ENCODE measurements at places on chromosomes 11 and 22.

DNA sequence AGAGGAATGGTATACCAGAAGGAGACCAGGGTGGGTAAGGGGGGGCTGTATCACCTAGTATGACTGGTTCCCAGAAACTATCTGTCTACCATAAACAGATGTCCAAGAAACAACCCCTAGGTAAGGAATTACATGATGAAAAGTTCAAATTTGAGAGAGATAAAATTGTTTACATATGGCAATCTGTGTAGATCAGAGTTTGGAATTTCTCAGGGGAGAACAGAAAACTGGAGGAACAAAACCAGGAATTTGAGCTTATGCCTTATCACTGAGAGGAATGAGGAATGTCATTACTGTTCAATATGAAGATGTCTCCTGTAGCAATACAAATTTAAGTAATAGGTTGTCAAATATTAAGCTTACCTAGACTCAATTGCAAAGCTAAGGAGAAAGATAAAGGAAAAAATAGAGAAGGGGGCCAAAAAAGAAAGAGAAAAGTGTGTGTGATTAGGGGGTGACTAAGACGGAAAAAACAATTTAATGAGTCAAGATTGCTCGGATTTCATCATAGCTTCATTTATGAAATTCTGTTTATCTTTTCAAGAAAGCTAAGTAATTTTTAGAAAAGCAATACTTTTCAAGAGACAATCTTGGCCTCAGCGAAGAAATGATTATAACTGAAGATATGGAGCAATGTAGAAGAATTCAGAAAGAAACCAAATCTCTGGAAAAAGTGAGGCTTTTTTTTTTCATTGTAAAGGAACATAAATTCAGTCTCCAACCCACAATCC lies 117.8 kb downstream of the APOL5 start:
- peak; percentile 78 for DNase-seq

DNA sequence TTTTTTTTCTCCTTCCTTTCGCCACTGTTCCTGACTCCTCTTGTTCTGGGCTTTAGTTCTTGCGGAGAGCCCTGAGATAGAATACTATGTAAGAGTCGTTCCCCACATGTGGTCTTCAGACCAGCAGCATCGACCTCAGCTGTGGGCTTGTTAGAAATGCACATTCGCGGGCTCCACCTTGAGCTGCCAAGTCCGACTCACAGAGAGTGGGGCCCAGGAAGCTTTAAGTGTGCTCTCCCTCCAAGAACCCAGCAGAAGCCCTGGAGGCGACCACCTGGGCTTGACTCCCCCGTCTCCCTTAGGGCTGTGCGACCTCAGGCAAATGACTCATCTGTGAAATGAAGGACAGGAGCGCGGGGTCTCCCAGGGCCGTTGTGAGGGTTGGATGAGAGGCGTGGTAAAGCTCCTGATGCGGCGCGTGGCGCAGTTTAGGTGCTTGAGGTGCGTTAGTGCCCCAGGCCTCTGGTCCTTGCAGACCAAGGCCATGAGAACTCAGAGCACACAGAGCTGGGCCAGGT lies 18.8 kb downstream of the SAMM50 start:
- no peak for DNase-seq

DNA sequence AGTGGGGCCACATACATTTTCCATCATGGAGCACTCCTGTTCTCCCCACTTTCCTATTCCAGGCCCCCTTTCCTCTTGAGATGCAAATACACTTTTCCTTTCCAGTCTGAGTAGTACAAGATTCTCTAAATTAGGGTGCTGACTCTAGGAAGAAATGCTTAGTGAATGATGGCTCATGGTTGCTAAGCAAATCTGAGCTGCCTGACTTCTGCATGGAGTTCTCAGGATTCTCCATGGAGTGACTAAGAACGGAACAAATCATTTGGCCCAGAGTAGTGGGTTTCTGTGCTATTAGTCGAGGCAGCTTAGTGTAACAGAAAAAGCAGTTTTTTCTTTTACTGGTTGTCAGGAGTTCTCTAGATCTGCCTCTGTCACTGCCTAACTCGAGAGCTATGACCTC lies 65.4 kb upstream of the NTM start:
- no peak for DNase-seq

DNA sequence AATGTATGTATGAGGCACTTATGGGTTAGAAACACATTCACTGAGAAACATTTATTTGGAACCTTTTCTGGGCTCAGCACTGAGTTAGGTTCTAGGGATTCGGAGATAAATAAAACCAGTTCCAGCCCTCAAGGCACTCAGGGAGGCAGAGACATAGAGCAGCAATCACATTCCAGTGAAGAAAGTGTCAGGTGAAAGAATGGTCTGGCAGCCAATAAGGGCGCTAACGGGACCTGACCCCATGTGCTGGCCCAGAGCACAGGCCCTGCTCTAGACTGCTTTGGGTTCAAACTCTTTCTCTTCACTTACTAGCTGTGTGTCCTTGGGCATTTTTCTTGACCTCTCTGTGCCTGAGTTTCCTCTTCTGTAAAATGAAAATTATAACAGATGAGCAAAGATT lies 146.0 kb upstream of the SYT13 start:
- no peak for DNase-seq

DNA sequence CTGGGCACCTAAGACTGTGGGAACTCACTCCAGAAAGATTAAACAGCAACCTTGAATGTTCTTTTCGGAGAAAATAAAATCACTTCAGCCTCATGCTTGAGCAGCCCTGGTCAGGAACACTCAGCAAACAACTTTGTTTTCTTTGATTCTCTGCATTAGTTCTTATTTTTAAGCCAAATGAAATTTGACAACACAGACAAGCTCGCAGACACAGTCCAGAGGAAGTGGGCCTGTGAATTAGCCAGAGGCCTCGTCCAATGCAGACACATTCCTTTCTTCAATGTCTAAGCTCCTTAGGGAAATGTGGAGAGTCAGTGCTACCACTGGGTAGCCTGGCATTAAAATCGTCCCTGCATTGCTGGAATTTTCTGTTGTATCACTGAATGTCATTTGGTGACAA lies 62.9 kb upstream of the CSNK2A3 start:
- peak; percentile 17 for DNase-seq

- no peak for DNase-seq
Observed at GRCh38 chr11:32418836-32419235, 16.5 kb downstream of the WT1 start.

DNA sequence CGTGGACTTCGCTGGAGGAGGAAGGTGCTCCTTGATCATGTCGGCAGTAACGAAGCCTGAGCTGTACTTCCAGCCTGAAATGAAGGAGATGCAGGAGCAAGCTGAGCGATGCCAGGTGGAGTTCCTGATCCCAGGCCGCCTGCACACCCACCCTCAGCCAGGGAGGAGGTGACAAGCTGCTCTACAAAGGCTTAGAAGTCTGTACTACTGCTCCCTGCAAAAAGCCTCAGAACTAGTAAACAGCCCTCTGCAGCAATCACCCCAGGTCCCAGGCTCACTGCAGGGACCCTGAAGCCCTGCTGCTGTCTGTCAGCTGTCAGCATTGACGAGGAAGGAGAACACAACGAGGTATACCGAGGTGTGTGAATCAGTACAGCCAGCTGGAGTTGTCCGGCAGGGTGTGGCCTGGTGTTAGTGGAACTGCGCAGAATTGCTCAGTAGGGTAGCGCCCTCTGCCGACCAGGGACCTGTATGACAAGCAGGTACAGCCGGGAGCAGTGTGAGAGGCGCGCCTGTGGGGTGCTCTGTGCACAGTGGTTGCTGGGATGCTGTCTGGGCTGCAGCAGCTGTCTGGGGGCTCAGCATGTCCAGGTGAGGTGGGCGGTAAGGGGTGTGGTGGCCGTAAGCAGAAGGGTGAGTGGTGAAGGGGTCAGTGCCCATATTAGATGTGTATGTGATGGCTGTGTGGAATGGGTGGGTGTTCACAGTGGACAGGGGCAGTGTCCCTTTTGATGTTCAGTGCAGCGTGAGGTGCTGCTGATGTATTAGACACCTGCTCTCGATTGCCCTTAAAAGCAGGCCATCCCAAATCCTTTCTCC lies 7.6 kb downstream of the CYB5R2 start:
- DNase-seq = peak; percentile 73

DNA sequence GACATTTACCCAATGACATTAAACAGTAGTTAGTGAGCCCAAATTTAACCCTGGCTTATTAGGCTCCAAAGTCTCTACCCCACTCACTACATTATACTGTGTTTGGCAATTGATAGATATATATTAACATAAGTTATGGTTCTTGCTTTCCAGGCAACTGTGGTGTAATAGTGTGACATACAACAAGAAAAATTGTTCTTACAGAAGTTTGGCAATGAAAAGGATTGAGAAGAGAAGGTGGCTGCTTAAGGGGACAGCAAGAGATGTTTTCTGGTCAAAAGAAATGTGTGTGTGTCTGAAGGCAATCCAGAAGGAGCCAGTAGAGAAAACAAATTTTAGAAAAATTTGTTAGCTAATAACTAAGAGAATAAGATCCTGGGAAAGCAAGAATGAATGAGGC lies 132.4 kb downstream of the SWAP70 start:
- DNase-seq = no peak

DNA sequence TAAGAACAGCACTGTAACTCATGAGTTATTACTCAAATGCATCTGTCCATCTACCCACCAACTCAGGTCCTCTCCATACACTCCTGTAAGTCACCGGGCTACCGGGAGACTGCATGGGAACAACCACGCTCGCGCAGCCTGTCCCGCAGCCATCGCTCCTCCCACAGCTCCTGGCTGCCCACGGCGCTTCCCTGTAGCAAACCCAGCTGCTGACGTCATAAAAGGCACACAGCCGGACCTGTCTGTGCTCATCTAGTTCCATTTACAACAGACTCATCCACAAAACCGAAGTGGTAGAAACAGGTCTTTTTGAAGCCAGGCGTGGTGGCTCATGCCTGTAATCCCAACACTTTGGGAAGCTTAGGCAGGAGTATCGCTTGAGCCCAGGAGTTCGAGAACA lies 23.4 kb upstream of the PACSIN2 start:
- no peak for DNase-seq

GRCh38 chr22:27663812-27664211 lies 137.7 kb downstream of the MN1 start:
- no peak for DNase-seq

GRCh38 chr11:117199053-117199915 lies at the start of gene TAGLN:
Gene TAGLN, plus strand, starts transcription at chr11:117199370. Its CDS starts 3,644 bp downstream, at chr11:117203014.
- peak; percentile 93 for DNase-seq

GRCh38 chr11:66408488-66409214 lies 12.2 kb upstream of the NPAS4 start:
- DNase-seq = peak; percentile 91

DNA sequence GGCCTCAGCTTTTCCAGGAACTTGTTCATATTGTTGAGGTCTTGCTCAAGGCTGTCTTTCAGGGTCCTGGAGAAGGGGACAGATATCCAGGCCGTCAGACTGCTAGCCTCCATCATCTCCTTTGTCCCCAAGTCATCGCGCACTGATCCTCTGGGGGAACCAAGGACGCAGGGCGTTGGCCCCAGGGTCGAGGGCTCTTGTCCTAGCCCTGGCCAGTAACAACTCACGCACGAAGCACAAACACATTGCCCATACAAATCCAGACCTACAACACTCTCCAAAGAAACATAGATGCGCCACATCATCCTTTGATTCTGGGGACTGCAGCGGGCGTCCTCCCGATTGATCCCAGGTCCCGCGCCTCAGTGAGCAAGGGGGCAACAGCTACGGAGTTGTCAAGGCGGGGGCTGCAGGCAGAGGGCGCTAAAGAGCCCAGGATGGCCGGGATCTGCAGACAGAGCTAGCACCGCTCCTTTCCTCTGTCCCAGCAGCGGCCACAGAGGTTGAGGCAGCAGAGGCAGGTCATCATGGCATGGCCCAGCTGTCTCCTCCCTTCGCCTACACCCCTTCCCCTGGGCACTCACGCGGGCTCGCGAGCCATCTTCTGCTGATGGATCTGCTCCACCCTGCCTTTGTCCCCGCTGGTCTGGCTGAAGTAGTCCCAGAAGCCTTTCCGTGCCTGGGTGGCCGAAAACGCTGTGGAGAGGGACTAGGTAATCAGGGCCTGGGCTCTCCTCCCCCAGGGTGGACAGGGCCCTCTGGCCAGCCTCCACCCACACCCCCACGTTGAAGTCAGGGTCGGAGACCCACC lies 472 bp downstream of the APOA5 start:
- DNase-seq = peak; percentile 67

- no peak for DNase-seq
Observed at GRCh38 chr22:23230348-23231068, 50.2 kb downstream of the BCR start.

GRCh38 chr11:45410391-45411227 lies 124.5 kb upstream of the SYT13 start:
- no peak for DNase-seq

DNA sequence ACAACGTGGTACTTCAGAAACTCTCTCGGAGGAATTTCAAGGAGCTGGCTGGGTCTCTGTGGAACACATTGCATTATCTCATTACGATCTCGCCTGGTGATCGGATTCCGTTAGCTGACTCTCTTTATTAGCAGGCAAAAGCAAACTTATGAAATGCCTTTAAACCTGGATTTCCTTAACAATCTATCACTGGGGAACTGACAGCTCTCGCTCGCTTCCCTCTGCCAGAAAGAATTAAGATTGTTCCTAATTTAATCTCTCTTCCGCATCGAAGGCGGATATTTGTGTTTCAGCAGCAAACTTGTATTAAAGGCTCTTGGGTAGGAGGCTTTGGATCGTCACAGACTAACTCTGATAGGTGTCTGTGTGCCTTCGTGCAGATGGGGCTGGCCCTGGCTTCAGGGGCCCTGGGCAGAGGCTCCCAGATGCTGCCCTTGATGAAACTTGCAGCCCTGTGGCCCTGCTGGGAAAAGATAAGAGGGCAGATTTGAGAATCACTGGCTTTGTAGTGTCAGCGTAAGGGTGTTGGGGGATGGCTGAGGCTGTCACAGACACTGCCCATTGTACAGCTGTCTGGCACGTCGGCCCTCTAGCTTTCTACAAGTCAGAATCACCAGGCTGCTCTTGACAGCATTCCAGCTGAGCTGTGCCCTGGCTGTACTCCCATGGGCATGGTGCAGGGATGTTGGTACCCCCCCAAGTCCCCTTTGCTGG lies 162.2 kb upstream of the NECTIN1 start:
- DNase-seq = no peak

DNA sequence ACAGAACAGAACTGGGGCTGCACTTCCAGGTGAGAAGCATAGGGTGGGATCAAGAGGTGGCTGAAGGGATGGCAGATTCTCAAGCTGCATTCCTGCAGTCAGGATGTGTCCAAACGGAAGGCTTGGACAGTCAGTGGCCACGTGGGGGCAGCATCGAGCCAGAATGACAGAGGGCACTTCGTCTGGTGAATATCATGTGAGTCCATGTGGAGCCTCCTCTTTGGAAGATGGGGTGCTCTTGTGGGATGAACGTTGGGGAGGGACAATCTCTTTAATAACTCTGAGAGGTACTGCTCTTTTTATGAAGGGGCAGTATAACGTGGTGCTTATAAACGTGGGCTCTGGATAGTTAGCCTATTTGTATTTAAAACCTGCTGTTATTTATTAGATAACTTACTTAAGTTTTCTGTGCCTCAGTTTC lies 154.9 kb upstream of the NAV2 start:
- peak; percentile 71 for DNase-seq

DNA sequence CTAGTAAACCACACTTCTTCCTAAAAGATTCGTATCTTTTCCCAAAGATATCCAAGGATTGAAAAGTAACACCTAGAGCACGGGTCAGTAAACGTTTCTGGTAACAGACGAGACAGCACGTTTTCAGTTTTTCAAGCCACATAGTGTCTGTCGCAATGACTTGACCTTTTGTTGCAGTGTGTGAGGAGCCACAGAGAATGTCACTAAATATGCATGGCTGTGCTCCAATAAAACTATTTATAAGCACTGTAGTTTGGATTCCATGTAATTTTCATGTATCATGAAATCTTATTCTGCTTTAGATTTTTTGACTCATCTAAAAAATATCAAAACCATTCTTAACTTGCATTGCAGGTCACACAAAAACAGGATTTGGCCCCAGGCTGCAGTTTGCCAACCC lies 18.3 kb upstream of the MICAL3 start:
- no peak for DNase-seq

Data from fibroblast of villous mesenchyme (primary cell).